ENCODE measurements at places on chromosomes 7 and 10.

GRCh38 chr10:31000071-31000782 lies 31.4 kb downstream of the ZNF438 start:
- no peak for DNase-seq

DNA sequence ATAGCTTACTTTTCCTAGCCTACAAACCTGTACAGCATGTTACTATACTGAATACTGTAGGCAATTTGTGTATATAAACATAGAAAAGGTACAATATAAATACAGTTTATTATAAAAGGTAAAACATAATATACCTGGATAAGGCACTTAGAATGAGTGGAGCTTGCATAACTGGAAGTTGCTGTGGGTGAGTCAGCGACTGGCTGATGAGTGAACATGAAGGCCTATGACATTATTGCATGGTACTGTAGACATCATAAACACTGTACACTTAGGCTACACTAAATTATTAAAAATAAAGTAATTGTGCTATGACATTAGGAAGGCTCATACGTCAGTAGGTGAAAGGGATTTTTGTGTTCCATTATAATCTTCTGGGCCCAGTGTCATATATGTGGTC lies 228.8 kb downstream of the HDAC9 start:
- no peak for DNase-seq

- no peak for DNase-seq
These were observed 42.1 kb downstream of the ARHGAP21 start for GRCh38 chr10:24681572-24682088.

- no peak for DNase-seq
These were observed 117.5 kb upstream of the LRRN3 start for GRCh38 chr7:110973196-110973990.

DNA sequence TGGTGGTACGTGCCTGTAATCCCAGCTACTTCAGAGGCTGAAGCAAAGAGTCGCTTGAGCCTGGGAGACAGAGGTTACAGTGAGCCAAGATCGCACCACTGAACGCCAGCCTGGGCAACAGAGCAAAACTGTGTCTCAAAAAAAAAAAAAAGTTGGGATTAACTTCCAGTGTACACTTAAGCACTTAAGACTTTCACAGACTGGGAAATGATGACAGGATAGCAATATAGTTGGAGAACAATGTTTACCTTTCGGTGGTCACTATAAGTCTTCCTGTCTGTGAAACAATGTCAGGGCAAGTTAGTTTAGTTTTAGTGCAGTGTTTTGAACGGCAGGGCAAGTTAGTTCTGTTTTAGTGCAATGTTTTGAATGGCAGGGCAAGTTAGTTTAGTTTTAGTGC lies 130.2 kb downstream of the TPST1 start:
- no peak for DNase-seq

DNA sequence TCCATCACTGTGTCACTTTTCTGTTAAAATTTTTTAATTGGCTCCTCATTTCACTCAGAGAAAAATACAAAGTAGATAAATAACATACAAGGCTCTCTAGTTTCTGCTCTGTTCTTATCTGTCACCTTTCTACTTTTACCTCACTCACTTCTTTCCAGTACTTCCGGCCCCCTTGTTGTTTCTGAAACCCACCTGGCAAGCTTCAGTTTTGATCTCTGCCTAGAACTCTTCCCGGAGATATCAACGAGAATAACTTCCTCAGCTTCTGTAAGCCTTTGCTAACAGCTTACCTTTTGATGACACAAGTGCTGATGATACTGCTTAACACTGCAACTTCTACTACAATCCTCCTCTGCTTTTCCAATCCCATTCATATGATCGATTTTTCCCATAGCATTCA lies 566.2 kb downstream of the PCDH15 start:
- no peak for DNase-seq

- DNase-seq: no peak
These were observed 3.1 kb downstream of the ASB15 start for GRCh38 chr7:123604739-123605138.

- DNase-seq: peak; percentile 92
These were observed at the start of gene SEMA3C for GRCh38 chr7:80918909-80919721. SEMA3C (minus strand) TSS chr7:80919051; CDS start chr7:80916781, 2,270 bp downstream.

Measured in RPMI8226 (cell line).